ENCODE measurements at places on chromosomes 3 and 15. TPM values are rescaled to one million over a fixed set of nuclear protein-coding genes. Genes with fewer than 3 reads are reported as not detected.

DNA sequence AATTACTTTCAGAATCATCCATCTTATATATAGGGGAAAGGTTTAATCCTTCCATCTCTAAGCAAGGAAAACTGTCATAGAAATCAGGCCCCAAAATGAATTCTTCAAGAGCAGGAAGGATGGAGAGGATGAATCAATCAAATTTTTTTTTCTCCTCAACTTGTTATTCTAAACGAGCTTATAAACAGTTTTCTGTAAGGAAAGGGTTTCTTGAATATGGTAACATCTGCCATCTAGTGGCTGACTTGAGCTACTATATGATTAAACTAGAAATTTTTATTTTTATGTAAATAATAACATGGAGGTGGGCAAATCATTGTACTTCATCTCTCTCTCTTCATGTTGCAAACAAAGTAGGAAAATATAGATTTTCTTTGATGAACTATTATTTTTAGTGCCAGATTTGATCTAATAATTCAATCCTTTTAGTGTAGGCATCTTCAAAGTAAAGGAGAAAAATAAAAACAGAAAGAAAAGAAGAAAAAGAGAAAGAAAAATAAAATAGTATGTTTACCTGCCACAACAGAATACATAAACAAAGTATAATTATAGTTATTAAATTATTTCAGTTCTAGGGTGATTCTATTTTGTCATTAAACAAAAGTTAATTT, 146.6 kb downstream of the SERPINI1 start:
- peak; percentile 78 for DNase-seq

ERICH6 gene
- not detected for total RNA-seq

CD200R1 gene
- 3.7 TPM for total RNA-seq

SERINC4 gene
- total RNA-seq = not detected

- no peak for DNase-seq
Measured at GRCh38 chr3:53202331-53203015, 41.5 kb downstream of the PRKCD start.

GRCh38 chr3:37693511-37694283, 168.0 kb upstream of the CTDSPL start:
- no peak for DNase-seq

GRCh38 chr15:41656188-41656587, 4.0 kb upstream of the MGA start:
- no peak for DNase-seq

GOLGA8R gene
- total RNA-seq = not detected

- DNase-seq = no peak
Measured at GRCh38 chr3:194389269-194389668, 9.8 kb downstream of the GP5 start.

- DNase-seq = no peak
Measured at GRCh38 chr3:106578911-106579310, 710.1 kb upstream of the CBLB start.

CLDN18 gene
- 1,096 TPM for total RNA-seq

- DNase-seq = no peak
Measured at GRCh38 chr3:114893361-114893760, 253.7 kb downstream of the ZBTB20 start.

CMTM7 gene
- total RNA-seq = 10.5 TPM

GP9 gene
- total RNA-seq = not detected

DNA sequence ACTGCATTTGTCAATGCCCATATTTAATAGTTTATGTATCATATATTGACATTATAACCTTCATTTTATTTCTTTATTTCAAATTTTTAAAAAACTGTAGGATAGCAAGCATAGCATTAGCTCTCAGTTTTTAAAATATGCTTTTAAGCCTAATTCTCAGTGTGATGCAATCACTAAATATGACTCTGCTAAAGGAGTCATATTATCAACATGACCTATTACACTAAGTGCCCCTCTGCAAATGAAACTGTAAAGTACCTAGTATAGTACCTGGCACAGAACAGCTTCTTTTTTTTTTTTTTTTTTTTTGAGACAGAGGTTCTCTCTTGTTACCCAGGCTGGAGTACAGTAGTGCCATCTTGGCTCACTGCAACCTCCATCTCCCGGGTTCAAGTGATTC, 179.4 kb upstream of the CGNL1 start:
- no peak for DNase-seq

DNA sequence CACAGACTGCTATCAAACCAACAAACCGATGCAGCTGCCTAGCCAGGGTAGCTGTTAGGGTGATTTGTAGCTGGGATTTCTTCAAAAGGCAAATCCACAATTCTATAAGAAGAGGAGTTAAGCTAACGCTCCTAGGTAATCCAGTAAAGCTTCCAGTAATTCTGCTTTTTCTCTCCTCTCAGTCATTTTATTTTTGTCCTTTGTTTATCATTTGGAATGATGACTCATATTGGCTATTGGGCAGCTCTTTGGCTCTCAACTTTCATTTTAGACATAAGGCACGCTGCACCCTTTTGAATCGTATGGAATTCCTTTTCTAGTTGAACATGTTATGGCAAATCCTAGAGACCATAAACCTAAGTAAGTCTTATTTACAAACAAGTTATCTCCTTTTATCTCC, 53.2 kb upstream of the PPARG start:
- DNase-seq = no peak

GRCh38 chr3:28553175-28553574, 204.6 kb upstream of the AZI2 start:
- no peak for DNase-seq

DNA sequence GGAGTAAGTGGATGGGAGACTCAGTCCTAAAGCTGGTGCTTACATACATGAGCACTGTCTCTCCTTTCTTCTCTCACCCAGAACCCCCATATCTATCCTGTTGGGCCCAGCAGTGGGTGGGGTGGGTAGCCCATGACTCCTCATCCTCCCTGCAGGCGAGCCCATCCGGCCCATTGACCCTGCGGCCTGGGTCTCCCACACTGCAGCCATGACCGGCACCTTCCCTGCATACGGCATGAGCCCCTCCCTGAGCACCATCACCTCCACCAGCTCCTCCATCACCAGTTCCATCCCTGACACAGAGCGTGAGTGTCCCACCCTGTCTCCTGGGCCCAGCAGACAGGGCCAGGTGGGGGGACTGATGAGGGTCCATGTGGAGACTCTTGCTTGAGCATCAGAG, 8.0 kb upstream of the AP2M1 start:
- DNase-seq = no peak

GRCh38 chr3:107289354-107289753, 87.9 kb upstream of the CCDC54 start:
- no peak for DNase-seq

PDCD7 gene
- total RNA-seq = 31.5 TPM

DENND4A gene
- 21.1 TPM for total RNA-seq

DNA sequence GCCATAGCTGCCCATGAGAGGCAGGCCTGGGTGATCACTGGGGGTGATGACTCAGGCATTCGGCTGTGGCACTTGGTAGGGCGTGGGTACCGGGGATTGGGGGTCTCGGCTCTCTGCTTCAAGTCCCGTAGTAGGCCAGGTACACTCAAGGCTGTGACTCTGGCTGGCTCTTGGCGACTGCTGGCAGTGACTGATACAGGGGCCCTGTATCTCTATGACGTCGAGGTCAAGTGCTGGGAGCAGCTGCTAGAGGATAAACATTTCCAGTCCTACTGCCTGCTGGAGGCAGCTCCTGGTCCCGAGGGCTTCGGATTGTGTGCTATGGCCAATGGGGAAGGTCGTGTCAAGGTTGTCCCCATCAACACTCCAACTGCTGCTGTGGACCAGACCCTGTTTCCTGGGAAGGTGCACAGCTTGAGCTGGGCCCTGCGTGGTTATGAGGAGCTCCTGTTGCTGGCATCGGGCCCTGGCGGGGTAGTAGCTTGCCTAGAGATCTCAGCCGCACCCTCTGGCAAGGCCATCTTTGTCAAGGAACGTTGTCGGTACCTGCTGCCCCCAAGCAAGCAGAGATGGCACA, 5.3 kb downstream of the WDR6 start:
- no peak for DNase-seq

IGSF11 gene
- 9.5 TPM for total RNA-seq

GRCh38 chr15:54011656-54012055, 33.4 kb downstream of the UNC13C start:
- DNase-seq = no peak

- no peak for DNase-seq
Measured at GRCh38 chr3:151268267-151269235, 9.8 kb downstream of the P2RY14 start.

- no peak for DNase-seq
Measured at GRCh38 chr15:49101536-49101935, 53.9 kb downstream of the COPS2 start.

DNA sequence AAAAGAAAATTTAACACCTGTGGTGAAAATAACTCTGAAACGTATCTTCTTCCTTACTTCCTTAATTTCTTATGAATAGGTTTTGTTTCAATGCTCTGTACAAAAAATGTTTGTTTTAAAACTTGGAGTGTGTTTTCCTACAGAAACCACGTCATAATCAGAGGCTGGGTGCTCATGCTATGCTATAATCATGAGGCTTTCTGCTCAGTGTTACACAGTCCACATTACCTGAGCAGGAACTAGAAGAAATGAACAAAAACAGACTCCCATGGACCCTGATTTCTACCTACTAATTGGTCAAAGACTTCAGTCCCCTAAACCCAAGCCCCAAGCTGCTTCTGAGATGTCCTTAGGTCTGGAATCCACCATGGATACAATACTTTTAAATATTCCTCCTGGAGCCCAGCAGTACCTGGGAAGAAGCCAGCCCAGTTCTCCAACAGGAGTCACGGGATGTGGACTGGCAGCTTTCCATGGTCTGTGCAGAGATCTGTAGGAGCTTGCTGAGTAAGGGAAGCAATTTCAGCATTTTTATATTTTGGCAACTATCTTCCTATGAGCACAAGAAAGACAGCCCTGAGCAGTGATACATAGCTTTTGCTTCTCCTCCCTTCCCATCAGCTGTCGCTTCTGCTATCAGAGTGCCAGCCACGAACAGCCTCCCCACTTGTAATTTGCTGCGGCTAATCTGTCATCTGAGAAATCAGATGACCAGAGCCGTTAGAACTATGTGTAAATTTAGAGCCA, 65.6 kb downstream of the WDR72 start:
- peak; percentile 76 for DNase-seq

GRCh38 chr3:77605308-77605707, 565.4 kb downstream of the ROBO2 start:
- no peak for DNase-seq

- no peak for DNase-seq
Measured at GRCh38 chr3:188827576-188827975, 344.2 kb upstream of the TPRG1 start.

DNA sequence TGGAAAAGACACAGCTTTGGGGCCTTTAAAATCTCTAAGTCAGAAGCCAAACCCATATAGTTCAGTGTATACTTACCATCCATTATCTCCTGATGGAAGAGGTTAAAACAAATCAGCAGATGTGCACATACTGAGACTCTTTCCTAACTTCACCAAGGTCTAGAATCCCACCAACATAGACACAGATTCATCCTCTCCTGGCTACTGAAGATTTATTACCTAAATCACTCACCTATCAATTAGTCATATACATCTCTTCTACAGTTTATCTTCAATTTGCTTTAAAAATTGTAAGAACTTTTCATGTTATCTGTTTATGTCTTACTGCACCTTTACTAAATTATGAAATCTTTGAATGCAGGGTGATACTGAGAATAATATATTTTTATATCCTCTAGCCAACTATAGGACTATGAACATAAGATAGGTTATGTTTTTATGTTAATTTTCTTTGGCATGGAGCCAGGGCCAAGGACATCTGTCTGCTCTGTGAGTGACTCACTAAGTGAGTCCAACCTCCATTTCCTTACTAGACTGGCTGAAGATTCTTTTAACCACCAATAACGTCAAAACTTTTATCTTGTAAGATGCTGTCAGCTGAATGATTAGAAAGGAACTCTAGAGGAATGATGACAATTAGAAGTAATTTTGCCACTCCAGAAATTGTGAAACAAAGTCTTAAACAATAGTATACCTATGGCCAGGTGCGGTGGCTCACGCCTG, 397.6 kb downstream of the FOXP1 start:
- DNase-seq = no peak

DNA sequence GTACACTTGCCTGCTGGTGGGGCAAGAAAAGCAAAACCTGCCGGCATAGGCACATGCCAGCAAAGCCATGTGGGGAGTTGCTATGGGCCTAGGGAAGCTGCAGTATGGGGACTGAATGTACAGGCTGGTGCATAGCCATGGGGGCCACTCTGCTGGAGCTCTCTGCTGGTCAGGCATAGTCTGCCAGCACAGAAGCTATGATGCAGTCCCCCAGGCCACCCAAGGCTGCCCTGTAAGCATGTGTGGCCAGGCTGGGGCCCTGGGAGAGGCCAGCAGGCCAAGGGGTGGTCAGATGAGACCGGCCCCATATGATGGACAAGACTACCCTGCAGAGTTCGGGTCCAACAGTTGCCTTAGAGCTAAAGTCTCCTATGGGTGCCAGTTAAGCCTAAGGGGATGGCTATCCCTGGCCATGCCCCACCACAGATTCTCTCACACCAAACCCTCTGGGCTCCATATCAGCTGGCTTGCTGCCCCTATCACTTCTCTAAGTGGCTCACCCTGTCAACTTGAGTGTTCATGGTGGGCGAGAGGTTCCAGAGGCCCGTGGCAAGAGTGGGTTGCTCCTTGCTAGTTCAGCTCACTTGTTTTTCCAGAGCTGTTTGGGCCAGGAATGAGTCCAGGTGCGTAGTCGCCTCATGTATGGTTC, 41.8 kb downstream of the CEP63 start:
- no peak for DNase-seq

- peak; percentile 47 for DNase-seq
Measured at GRCh38 chr15:88918738-88919137, 5.6 kb upstream of the MFGE8 start.

CPLX3 gene
- 37.5 TPM for total RNA-seq

SLC9C1 gene
- not detected for total RNA-seq

DNA sequence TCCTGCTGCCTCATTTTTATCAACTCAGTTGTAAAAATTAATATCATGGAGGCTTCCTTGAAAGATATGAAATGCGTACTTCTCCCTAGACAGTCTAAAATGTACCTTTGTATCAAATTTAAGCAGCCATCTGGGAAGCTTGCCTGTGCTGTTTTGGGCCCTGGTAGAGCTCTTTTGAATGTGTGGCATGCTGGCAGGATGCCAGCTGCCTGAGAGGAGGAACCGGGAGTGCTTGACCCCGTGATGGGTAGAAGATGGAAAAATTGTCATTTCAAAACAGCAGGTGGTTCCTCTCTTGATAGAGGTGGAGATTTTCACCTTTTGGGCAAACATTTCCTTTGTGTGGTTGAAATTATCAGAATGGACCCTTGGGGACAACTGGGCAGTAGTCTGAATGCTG, 245.3 kb downstream of the RPLP1 start:
- DNase-seq = no peak

CHRM5 gene
- total RNA-seq = not detected

GRCh38 chr3:37662785-37663184, 198.9 kb upstream of the CTDSPL start:
- no peak for DNase-seq

Measured in stomach (tissue), 19 donors.